Nasal cavity respiratory epithelium epithelial cell of viscerocranial mucosa (primary cell): ENCODE measurements at places on chromosomes 13 and 19. TPM values are rescaled to one million over a fixed set of nuclear protein-coding genes. Genes with fewer than 3 reads are reported as not detected.

WDR87 gene
- not detected in 2 replicates for total RNA-seq

POSTN gene
- 1.0 and 54.7 TPM in 2 replicates for total RNA-seq

ZNF8 gene
- total RNA-seq = 3.1 and 8.0 TPM in 2 replicates

PABPC3 gene
- under 0.01 and 0.21 TPM in 2 replicates for total RNA-seq

ODAD3 gene
- total RNA-seq = 0.07 TPM in 1 of 2 replicates, not detected in the other

CUL4A gene
- total RNA-seq = 118 and 166 TPM in 2 replicates

ZNF626 gene
- total RNA-seq = 17.1 and 21.4 TPM in 2 replicates

CCDC122 gene
- total RNA-seq = 11.3 and 14.5 TPM in 2 replicates

JAK3 gene
- 0.34 and 0.78 TPM in 2 replicates for total RNA-seq

CYP2B6 gene
- total RNA-seq = not detected in 2 replicates

EID2B gene
- total RNA-seq = 0.71 and 1.0 TPM in 2 replicates

ZNF835 gene
- total RNA-seq = under 0.01 and 0.36 TPM in 2 replicates

MYPOP gene
- total RNA-seq = 1.0 and 2.3 TPM in 2 replicates

PSG7 gene
- total RNA-seq = not detected in 2 replicates

CPB2 gene
- not detected in 2 replicates for total RNA-seq

LIM2 gene
- not detected in 2 replicates for total RNA-seq

ERICH6B gene
- total RNA-seq = not detected in 2 replicates

C19orf44 gene
- total RNA-seq = 1.0 and 2.1 TPM in 2 replicates

ZNF471 gene
- total RNA-seq = 1.7 and 9.4 TPM in 2 replicates

EMP3 gene
- 2.1 and 2.9 TPM in 2 replicates for total RNA-seq

URAD gene
- not detected in 2 replicates for total RNA-seq

LHB gene
- total RNA-seq = 0.21 and 0.34 TPM in 2 replicates

NMRK2 gene
- total RNA-seq = not detected in 2 replicates

LPAR6 gene
- 9.9 and 13.1 TPM in 2 replicates for total RNA-seq

CD33 gene
- not detected in 2 replicates for total RNA-seq

SHISA2 gene
- total RNA-seq = under 0.01 and 2.6 TPM in 2 replicates

ZNF304 gene
- total RNA-seq = 13.3 and 15.7 TPM in 2 replicates

GAS6 gene
- 34.9 and 72.3 TPM in 2 replicates for total RNA-seq

PRTN3 gene
- not detected in 2 replicates for total RNA-seq

VSTM2B gene
- not detected in 2 replicates for total RNA-seq

RNASEH2B gene
- total RNA-seq = 28.4 and 51.3 TPM in 2 replicates

TNFAIP8L1 gene
- 0.68 and 0.85 TPM in 2 replicates for total RNA-seq

TMEM59L gene
- total RNA-seq = 0.14 and 1.0 TPM in 2 replicates

MEIOSIN gene
- total RNA-seq = not detected in 2 replicates

PIAS4 gene
- 14.7 and 20.6 TPM in 2 replicates for total RNA-seq

RNF17 gene
- total RNA-seq = under 0.01 TPM in 1 of 2 replicates, not detected in the other

TNFSF9 gene
- total RNA-seq = 1.8 and 4.1 TPM in 2 replicates
